Fibroblast of skin of right biceps (primary cell): ENCODE measurements at places on chromosomes 12 and 14.

DNA sequence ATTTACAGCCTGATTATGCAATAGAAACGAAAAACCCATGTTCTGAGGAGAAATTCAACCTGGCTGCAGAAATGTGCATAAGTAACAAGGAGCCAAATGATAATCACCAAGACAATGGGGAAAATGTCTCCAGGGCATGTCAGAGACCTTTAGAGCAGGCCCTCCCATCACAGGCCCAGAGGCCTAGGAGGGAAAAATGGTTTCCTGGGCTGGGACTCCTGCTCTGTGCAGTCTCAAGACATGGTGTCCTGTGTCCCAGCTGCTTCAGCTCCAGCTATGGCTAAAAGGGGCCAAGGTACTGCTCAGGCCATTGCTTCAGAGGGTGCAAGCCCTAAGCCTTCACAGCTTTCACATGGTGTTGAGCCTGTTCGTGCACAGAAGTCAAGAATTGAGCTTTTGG, 156.0 kb downstream of the SLC35F4 start:
- DNase-seq, result no peak

DNA sequence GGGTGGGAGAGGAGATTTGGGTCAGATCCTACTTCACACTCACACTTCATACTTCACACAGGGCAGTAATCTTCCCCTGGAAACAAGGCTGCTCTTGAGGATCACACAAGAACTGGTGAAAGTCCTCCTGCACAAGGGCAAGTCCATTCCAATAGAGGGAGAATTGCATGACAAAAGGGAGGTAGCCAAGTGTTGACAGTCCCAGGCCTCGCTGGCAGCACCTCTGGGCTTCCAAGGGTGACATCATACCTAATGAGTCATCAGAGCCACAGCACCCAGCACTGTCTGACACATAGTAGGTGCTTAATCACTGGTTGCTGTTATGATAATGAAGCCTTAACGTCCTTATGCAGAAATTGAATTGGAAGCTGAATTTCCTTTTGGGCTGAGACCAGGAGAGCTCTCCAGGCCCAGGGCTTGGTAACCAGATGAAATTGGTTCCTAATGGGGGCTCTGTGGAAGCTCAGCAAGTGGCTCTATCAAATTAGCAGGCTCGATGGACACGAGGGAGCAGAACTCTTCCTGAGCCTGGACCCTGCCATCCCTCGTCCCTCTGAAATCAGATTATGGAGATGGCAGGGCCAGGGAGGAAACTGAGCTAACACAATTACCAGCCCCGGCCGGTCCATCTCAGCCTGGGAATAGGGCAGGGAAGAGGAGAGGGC, 58.8 kb upstream of the ACTN1 start:
- peak; percentile 80 for DNase-seq

GRCh38 chr14:78970677-78971076, 800.5 kb downstream of the NRXN3 start:
- no peak for DNase-seq

GRCh38 chr14:94613720-94614644, 1.8 kb downstream of the SERPINA3 start:
- DNase-seq, result no peak

DNA sequence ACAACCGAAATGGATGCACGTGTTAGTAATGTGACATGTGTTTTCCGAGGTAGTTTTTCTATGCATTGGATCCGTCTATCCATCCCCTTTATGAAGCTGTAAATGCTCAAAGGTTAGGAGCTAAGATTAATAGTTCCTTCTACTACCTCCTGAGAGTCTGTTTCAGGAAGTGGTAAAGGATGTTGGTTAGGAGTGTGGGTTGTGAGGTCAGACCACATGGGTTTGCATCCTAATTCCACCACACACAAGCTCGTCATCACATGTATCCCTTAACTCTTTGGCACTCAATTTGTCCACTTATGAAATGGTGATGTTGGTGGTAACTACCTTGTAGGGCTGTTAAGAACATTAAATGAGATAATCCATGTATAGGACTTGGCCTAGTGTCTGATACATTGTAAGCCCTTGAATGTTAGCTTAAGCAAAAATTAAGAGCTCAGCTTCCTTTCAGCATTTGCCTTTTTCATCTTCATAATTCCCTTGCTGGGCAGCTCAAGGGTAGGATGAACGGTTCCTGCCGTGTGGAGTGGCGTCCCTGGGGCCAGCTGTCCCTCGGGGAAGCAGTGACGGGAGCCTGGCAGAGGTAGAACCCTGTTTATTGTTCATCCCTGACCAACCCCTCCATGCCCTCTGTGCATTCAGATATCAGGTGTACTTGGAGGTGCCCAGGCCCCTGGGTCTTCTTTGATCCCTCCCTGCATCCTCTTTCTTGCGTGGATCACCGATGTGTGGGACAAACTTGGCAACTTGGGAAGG, 52.3 kb downstream of the TSPAN9 start:
- DNase-seq, result peak; percentile 81

GRCh38 chr12:16272222-16272621, 5.3 kb downstream of the SLC15A5 start:
- DNase-seq, result peak; percentile 22

DNA sequence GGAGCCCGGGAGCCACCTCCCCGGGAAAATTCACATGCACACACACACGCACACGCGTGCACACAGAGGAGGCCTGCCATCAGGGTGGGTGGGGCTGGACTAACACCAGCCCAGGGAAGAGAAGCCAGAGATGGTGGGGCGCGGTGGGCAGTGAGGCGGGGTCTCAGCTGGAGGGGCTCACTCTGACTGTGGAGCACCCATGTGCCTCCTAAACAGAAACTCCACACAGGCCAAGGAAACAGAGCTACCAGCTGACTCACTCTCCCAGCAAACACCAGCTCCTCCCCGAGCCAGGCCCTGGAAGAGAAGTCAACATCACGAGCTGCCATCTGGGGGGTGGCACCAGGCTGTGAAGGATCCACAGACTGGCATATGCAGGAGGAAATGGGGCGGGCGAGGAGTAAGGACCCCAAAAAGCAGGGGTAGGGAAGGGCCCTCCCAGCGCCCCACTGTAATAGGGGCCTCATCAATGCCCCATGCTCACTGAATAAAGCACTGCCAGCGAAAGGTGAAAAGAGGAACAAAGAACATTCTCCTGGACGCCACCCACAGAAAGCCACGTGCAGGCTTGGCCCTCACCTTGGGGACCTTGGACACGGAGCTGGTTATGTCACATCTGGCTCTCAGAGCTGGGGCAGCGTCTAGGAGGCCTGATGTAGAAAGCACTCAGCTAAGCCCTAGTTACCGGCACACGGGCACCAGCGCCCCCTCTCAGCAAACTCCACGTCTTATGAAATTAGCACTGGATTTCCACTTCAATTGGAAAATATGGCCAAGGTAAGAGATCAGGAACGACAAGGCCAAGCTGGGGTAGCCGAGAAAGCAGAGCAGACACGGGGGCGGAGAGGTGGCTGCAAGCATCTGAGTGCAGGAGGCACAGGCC, 8.4 kb upstream of the INF2 start:
- DNase-seq, result peak; percentile 79

DNA sequence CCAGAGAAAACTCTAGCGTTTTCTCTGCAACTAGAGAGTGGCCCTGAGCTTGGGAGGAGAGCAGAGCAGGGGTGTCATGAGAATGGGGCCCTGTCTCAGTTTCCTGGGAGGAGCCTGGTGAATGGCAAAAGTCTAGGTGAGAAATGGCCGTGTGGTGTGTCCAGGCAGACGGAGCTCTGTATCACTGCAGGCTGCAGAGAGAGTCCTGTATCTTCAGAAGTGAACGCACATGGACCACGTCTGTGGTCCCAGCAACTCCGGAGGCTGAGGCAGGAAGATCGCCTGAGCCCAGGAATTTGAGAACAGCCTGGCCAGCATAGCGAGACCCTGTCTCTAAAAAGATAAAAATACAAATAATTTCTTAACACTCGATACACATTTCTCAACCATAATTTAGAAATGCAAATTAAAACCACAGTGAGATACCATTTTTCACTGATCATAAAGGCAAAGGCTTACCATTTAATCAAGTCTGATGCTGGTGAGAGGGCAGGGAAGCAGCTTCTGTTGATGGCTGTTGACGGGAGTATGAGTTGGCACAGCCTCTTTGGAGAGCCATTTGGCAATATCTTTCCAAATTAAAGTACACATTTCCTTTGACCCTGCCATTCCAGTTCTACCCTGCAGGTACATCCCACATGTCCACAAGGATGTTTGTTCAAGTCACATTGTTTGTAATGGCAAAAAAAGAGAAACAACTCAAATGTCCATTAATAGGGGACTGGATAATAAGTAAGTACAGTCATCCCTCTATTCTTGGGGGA, 51.0 kb downstream of the NFKBIA start:
- no peak for DNase-seq

DNA sequence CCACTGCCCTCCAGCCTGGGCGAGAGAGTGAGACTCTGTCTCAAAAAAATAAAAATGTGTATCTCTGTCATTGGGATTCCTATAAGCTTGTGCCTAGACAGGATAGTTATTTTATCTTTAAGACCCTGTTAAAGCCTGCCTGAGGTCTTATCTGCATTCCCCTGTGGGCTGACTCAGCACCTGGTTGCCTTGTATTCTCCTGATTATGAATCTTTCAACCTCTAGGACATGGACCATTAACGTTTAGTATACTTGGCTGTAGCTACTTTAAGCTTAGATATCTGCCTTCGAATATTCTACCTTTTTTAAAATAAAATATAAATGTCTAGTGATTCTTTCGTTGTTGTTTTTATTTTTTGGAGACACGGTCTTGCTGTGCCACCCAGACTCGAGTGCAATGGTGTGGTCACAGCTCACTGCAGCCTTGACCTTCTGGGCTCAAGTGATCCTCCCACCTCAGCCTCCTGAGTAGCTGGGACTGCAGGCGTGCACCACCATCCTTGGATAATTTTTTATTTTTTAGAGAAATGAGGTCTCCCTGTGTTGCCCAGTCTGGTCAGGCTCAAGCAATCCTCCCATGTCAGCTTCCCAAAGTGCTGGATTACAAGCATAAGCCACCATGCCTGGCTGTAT, 41.3 kb downstream of the RESF1 start:
- DNase-seq, result no peak

GRCh38 chr14:104332634-104333270, 194.4 kb downstream of the KIF26A start:
- no peak for DNase-seq

GRCh38 chr12:131834798-131835615, 6.8 kb downstream of the MMP17 start:
- DNase-seq, result no peak

- DNase-seq, result no peak
Observed at GRCh38 chr12:96503976-96504375, 14.6 kb downstream of the CFAP54 start.

DNA sequence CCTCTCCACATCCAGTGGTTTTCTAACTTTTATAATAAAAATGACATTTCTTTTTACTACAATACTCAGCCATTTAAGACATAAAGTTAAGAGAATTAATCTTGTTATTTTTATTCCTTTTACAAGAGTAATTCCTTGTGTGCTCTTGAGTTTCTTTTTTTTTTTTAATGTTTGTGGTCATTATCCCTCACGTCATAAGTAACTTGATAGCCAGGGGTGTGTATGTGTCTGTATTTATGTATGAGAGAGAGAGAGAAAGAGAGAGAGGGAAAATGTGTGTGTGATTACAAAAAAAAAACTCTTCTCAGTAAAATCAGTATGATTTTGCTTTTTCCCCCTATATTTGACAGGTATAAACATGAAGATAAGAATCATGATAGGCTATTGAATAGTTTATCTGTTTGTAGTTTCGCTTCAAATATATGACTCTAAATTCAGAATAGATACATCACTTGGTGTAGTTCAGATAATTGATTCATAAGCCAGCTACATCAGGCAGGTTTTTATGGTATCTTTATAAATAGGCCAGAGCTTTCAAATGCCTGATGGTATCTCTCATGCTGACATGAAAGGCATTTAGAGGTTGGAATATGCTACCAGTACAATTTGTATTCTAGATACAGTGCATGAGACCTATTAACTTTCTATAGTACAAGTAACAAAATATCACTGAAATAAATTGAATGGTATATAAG, 34.9 kb downstream of the RERGL start:
- DNase-seq, result no peak

DNA sequence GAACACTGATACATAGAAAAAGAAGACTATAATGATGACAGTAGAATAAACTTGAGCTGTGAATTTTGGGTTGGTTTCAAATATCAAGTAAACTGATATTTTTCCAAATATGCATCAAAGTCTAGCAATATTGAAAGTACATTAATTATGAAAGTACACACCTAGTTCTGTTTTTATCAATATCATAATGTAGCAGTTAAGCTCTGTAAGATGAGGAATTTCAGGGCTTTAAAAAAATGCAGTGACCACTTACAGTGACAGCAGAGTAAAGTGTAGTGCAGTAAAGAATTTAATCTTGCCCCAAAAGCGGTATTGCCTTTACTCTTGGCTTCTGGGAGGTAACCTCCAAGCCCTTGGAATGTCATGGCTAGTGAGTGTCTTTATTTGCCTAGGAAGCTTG, 102.9 kb upstream of the ABCD2 start:
- DNase-seq, result no peak

DNA sequence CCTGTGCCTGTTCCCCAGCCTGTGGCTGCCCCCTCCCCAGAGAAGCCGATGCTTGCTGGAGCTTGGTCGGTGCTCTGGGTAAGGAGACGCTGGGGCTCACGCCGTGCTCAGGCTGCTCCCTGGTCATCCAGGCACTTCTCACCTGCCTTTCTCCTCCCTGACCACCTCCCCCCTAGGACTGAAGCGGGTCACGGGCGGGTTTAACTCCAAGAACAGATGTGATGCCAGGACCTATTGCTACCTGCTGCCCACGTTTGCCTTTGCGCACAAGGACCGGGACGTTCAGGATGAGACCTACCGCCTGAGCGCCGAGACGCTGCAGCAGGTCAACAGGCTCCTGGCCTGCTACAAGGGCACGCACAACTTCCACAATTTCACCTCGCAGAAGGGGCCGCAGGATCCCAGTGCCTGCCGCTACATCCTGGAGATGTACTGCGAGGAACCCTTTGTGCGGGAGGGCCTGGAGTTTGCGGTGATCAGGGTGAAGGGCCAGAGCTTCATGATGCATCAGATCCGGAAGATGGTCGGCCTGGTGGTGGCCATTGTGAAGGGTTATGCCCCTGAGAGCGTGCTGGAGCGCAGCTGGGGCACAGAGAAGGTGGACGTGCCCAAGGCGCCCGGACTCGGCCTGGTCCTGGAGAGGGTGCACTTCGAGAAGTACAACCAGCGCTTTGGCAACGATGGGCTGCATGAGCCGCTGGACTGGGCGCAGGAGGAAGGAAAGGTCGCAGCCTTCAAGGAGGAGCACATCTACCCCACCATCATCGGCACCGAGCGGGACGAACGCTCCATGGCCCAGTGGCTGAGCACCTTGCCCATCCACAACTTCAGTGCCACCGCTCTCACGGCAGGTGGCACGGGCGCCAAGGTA, 8.4 kb upstream of the EP400 start:
- DNase-seq, result no peak
